Activated CD8-positive, alpha-beta T cell treated with anti-CD3 and anti-CD28 coated beads, Interleukin-2, amount 10 ng/mL, durations not matched to agents 7 days and 5 days (primary cell): ENCODE measurements at places on chromosomes 2 and 18. TPM values are rescaled to one million over a fixed set of nuclear protein-coding genes. Genes with fewer than 3 reads are reported as not detected.
A peak's percentile ranks its signal among the peaks of the same experiment; 100 is the strongest.

Gene ABHD1
- 0.23 TPM for total RNA-seq

Gene UGT1A8
- total RNA-seq, result not detected

Gene GNLY
- 143 TPM for total RNA-seq

Gene NDUFB3
- total RNA-seq, result 173 TPM

Gene GIGYF2
- 59.3 TPM for total RNA-seq

Gene SFTPB
- total RNA-seq, result not detected

Gene AMER3
- not detected for total RNA-seq

Gene GULP1
- total RNA-seq, result not detected

Gene CD302
- total RNA-seq, result 0.23 TPM

Gene C1GALT1C1L
- not detected for total RNA-seq

Gene CCDC68
- total RNA-seq, result not detected

Gene CCDC148
- total RNA-seq, result not detected

- no peak overlapping the region for H3K27ac ChIP-seq
- no peak for DNase-seq
- no peaks in the 10 kb centered on the region for H3K27me3 ChIP-seq
- no peaks in the 10 kb centered on the region for H3K4me1 ChIP-seq
- H3K4me3 ChIP-seq, result no peak overlapping the region
These were observed 203.5 kb upstream of the TPO start for GRCh38 chr2:1209761-1210160.

DNA sequence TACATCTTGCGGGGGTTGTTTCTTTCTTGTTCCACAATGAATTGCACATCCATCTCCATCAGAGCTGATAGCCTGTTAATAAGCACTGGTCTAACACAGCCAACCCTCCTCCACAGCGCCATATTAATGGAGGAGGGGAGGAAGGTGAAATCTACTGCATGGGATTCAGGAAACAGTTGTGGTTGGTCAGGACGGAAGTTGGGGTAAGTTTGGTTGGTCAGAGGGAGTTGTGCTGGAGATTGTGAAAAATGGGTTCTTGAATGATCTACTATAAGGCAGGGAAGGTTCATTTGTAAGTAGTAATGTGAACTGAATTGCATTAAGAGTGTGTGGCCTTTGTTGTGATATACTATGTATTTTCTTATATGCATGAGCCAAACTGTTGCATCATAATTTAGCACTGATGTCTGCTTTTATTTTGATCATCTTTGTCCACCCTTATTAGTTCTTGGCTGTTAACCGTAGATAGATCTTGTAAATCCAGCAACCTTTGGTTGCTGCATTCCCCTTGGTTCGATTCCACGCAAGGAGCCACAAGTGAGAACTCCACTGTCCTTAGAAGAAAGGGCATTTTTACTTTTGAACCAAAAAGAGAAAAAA is 150.6 kb upstream of the MAPRE2 start:
- H3K36me3 ChIP-seq, result no peaks in the 10 kb centered on the region

- no peaks in the 10 kb centered on the region for H3K4me1 ChIP-seq
- DNase-seq, result no peak
- H3K36me3 ChIP-seq, result no peaks in the 10 kb centered on the region
- H3K4me3 ChIP-seq, result no peak overlapping the region
These were observed 1305.5 kb upstream of the NXPH2 start for GRCh38 chr2:140085674-140086073.

- no peaks in the 10 kb centered on the region for H3K36me3 ChIP-seq
- no peaks in the 10 kb centered on the region for H3K4me1 ChIP-seq
- H3K4me3 ChIP-seq, result no peak overlapping the region
- no peak for DNase-seq
- no peak overlapping the region for H3K27ac ChIP-seq
- H3K27me3 ChIP-seq, result peaks cover 6% of the 10 kb centered on the region
These were observed 82.5 kb upstream of the GAREM1 start for GRCh38 chr18:32553174-32553573.

GRCh38 chr2:55490554-55490953 is 29.0 kb upstream of the CFAP36 start:
- no peak for DNase-seq
- no peak overlapping the region for H3K27ac ChIP-seq
- no peak overlapping the region for H3K4me3 ChIP-seq
- H3K4me1 ChIP-seq, result no peaks in the 10 kb centered on the region

DNA sequence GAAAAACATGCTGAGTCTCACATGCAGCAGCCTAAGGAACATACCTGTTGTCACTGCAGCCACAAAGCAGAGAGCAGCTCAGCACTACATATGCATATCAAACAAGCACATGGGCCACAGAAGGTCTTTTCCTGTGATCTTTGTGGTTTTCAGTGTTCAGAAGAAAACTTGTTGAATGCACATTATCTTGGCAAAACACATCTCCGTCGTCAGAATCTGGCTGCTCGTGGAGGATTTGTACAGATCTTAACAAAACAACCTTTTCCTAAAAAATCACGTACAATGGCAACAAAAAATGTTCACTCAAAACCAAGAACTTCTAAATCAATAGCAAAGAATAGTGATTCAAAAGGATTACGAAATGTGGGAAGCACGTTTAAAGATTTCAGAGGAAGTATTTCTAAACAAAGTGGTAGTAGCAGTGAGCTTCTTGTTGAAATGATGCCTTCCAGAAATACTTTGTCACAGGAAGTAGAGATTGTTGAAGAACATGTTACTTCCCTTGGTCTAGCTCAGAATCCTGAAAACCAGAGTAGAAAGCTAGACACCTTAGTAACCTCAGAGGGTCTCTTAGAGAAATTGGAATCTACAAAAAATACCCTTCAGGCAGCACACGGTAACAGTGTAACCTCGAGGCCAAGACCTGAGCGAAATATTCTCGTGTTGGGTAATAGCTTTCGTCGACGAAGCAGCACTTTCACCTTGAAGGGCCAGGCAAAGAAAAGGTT is 34.1 kb downstream of the ZNF407 start:
- H3K4me1 ChIP-seq, result peaks cover 28% of the 10 kb centered on the region
- peak overlapping the region; percentile 90 for H3K27ac ChIP-seq
- DNase-seq, result peak; percentile 44

- H3K4me1 ChIP-seq, result peaks cover 40% of the 10 kb centered on the region
- DNase-seq, result no peak
- peak overlapping the region; percentile 92 for H3K4me3 ChIP-seq
- peaks cover 39% of the 10 kb centered on the region for H3K36me3 ChIP-seq
These were observed 953 bp upstream of the HNRNPA3 start for GRCh38 chr2:177211576-177212105.

GRCh38 chr18:23658285-23658684 is 4.4 kb downstream of the ANKRD29 start:
- H3K27ac ChIP-seq, result no peak overlapping the region
- H3K36me3 ChIP-seq, result no peaks in the 10 kb centered on the region
- peaks cover 13% of the 10 kb centered on the region for H3K4me1 ChIP-seq

DNA sequence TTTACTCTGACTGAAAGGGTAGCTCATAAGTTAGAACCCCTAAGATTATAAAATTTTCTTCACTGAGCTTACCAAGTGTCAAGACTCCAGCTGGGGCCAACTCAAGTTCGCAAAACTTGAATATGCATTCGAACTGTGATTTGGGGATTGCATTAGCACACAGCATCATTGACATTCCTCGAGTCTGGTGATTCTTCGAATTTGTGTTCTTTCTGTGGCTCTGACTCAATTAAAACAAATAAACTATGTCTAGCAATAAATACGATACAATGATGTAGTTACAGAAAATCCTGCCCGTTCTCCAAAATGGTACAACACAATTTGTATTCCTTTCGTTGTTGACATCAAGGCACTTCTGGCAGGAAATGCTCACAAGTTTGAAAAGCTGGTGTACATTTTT is 11.1 kb downstream of the CCL20 start:
- H3K27me3 ChIP-seq, result peaks cover 4% of the 10 kb centered on the region
- H3K27ac ChIP-seq, result no peak overlapping the region
- H3K36me3 ChIP-seq, result no peaks in the 10 kb centered on the region
- no peak for DNase-seq

DNA sequence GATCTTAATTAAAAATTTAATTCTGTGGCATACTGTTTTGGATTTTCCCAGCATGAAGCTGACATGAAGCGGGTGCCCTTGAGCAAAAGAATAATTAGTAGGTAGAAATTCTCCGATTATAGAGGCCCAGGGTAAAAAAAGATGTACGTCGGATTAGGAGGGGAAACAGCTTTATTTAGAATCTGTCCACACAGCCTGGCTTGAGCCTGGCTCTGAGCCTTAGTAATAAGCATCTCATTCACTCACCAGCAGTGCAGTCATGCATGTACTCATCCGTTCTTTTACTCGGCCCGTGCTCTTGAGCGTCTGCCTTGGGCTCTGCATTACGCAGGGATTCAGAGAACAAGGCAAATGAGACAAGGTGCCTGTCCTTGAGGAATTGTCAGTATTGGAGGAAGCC is 219.3 kb downstream of the AGAP1 start:
- H3K36me3 ChIP-seq, result no peaks in the 10 kb centered on the region
- no peaks in the 10 kb centered on the region for H3K4me1 ChIP-seq
- DNase-seq, result no peak
- H3K27ac ChIP-seq, result no peak overlapping the region
- no peaks in the 10 kb centered on the region for H3K27me3 ChIP-seq
- no peak overlapping the region for H3K4me3 ChIP-seq

DNA sequence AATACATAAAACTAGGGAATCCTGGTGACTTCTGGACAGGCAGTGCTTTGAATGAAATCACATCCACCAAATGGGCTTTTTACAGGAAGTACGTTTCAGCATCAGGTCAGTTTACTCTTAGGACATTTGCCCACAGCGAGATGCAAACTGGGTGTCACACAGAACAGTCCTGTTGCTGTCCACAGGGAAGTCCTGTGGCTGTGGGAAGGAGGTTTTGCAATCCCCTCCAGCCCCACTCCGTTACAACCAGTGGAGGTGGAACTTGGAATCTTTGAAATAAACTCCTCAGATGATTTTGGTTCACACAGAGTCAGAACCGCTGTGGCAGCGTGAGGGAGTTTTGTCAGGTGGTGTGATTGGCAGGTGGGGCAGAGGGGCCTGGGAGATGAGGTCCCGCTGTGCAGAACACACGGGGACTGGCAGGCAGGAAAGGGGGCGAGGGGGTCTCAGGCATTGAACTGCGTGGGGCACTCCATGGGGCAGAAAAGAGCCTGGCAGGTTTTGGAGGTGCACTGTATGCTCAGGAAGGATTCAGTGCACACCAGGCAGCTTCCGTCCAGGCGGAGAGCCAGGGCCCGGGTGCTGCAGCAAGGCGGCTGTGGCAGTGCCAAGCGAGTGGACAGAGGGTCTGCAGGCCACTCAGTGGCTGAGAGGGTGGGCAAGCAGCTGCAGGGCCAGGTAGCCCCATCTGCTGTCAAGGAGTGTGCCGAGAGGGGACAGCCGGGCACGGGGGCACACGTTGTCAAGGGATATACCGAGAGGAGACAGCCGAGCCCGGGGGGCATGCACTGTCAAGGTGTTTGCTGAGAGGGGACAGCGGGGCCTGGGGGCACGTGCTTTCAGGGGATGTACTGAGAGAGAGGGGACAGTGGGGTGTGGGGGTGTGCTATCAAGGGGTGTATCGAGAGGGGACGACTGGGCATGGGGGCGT is 148.7 kb downstream of the LDLRAD4 start:
- no peak overlapping the region for H3K27ac ChIP-seq
- H3K36me3 ChIP-seq, result no peaks in the 10 kb centered on the region
- H3K4me1 ChIP-seq, result peaks cover 22% of the 10 kb centered on the region
- DNase-seq, result no peak
- no peak overlapping the region for H3K4me3 ChIP-seq
- no peaks in the 10 kb centered on the region for H3K27me3 ChIP-seq

GRCh38 chr2:101912545-101912944 is 79.2 kb upstream of the IL1R2 start:
- H3K4me1 ChIP-seq, result peaks cover 7% of the 10 kb centered on the region
- H3K36me3 ChIP-seq, result no peaks in the 10 kb centered on the region
- DNase-seq, result no peak
- H3K27me3 ChIP-seq, result peaks cover 8% of the 10 kb centered on the region
- H3K4me3 ChIP-seq, result no peak overlapping the region

- H3K4me3 ChIP-seq, result no peak overlapping the region
- peaks cover 69% of the 10 kb centered on the region for H3K27me3 ChIP-seq
- peaks cover 15% of the 10 kb centered on the region for H3K4me1 ChIP-seq
- H3K27ac ChIP-seq, result no peak overlapping the region
- H3K36me3 ChIP-seq, result no peaks in the 10 kb centered on the region
These were observed 2.9 kb upstream of the ATOH8 start for GRCh38 chr2:85750587-85751575.

DNA sequence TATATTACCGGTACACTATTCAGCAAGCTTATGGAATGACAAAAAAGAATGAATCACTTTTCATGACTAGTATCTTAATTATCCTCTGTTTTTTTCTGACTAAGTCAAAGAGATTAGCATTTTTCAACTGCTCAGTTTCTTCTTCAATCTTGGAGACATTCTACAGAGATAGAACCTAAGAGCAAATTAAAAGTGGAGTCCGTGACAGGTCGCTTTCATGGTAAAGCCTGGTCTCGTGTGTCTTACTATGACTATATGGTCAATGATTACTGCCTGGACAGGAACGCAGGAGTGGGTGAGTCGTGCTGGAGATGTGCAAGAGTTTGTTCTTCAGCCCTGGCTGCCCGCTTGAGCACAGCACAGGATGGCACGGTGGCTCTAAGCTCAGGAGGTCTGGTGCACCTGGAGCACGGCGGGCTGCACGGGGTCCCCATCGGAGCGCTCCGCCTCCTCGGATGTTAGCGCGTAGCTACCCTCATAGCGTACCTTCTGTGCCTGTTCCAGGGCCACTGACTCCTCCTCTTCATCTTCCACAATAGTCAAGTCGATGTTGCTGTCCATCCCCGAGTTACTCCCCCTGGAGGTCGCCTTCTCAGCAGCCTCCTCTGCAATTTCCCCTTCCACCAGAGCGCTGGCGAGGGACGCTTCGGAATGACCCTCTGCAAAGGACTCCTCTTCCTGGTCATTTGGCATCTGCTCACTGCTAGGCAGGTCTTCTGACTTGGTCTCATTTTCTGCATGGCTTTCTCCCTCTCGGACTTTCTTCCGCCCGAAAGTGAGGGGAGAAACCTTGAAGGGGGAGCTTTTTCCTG is 11.1 kb downstream of the CAVIN2 start:
- no peaks in the 10 kb centered on the region for H3K36me3 ChIP-seq
- H3K27ac ChIP-seq, result no peak overlapping the region
- no peak for DNase-seq
- no peak overlapping the region for H3K4me3 ChIP-seq

DNA sequence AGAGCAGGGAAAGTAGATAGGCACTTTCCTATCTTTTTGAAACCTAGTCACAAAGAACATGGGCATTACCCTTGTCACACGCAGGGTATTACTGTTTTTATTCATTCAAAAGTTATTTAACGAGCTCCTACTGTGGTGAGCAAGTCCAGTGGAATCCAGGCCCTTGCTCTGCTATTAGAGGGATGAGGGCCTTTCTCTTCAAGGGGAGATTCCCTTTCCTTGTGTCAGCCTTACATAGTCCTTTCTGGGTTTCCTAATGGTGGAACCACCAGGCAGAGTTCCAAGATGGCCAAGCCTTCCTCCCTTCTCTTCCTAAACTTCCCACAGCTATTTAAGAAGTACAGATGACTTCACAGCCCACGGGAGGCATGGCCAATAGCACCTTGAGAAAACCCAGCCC is 64.6 kb downstream of the SPTBN1 start:
- H3K27ac ChIP-seq, result no peak overlapping the region
- H3K27me3 ChIP-seq, result peaks cover 9% of the 10 kb centered on the region
- no peak for DNase-seq
- H3K4me3 ChIP-seq, result no peak overlapping the region
- peaks cover 21% of the 10 kb centered on the region for H3K4me1 ChIP-seq
